Natural killer cell (primary cell): ENCODE measurements at places on chromosomes 13 and 19. TPM values are rescaled to one million over a fixed set of nuclear protein-coding genes. Genes with fewer than 3 reads are reported as not detected.

The ZNF486 gene
- 4.8 TPM for total RNA-seq

The CD33 gene
- total RNA-seq, result 2.3 TPM

The POGLUT2 gene
- 5.1 TPM for total RNA-seq

The ZNF701 gene
- 41.2 TPM for total RNA-seq

The KLF16 gene
- 38.4 TPM for total RNA-seq
